ENCODE measurements at places on chromosomes 3 and 15. TPM values are rescaled to one million over a fixed set of nuclear protein-coding genes. Genes with fewer than 3 reads are reported as not detected.

MSL2 gene
- 52.6 TPM for total RNA-seq

IQCH gene
- 13.6 TPM for total RNA-seq

GPR176 gene
- 9.1 TPM for total RNA-seq

BNIP2 gene
- 161 TPM for total RNA-seq

HIGD2B gene
- 0.33 TPM for total RNA-seq

ITGA11 gene
- total RNA-seq, result 4.3 TPM

TGM4 gene
- 0.33 TPM for total RNA-seq

SNTN gene
- not detected for total RNA-seq

LYZL4 gene
- total RNA-seq, result not detected

IMP3 gene
- 94.6 TPM for total RNA-seq
